ENCODE measurements at places on chromosomes 6 and 20.

GRCh38 chr6:32937230-32937633, 3.6 kb downstream of the HLA-DMB start:
- no peak for DNase-seq
- no peaks in the 10 kb centered on the region for H3K36me3 ChIP-seq
- no peak overlapping the region for H3K4me3 ChIP-seq
- H3K27me3 ChIP-seq: no peaks in the 10 kb centered on the region
- no peaks in the 10 kb centered on the region for H3K4me1 ChIP-seq

GRCh38 chr20:19633985-19634384, 124.1 kb upstream of the RIN2 start:
- H3K36me3 ChIP-seq: no peaks in the 10 kb centered on the region
- H3K4me3 ChIP-seq: no peak overlapping the region
- no peaks in the 10 kb centered on the region for H3K4me1 ChIP-seq
- H3K27ac ChIP-seq: no peak overlapping the region
- H3K27me3 ChIP-seq: no peaks in the 10 kb centered on the region

GRCh38 chr20:23129891-23130621, 43.9 kb upstream of the CD93 start:
- H3K36me3 ChIP-seq: no peaks in the 10 kb centered on the region
- H3K4me1 ChIP-seq: peaks cover 22% of the 10 kb centered on the region
- no peaks in the 10 kb centered on the region for H3K27me3 ChIP-seq
- no peak for DNase-seq
- no peak overlapping the region for H3K4me3 ChIP-seq

DNA sequence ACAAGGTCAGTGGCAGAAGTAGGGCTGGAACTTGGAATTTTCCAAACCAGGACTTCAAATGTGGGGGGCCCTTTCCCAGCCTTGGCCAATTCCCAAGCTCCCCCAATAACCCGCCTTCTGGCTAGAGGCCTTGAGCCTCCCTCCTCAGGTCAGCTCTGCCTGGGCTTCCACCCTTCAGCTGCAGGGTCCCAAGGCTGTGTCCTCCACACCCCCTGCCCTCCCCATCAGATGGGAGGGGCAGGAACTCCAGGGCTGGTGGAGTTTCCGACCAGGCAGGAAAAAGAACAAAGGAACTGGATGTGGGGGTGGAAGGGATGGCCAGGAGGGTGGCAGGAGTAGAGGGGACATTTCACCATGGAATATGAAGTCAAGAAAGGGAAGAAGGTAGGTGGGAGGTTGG, at the start of gene CCM2L:
TSS of gene CCM2L (plus strand) at position 338 of the 400 bp plus-strand sequence. CDS start at position 355, 17 bp downstream.
- no peaks in the 10 kb centered on the region for H3K27me3 ChIP-seq
- peak within 1 kb of the TSS; percentile 38 for H3K4me3 ChIP-seq
- H3K4me1 ChIP-seq: no peaks in the 10 kb centered on the region

- H3K27ac ChIP-seq: no peak overlapping the region
- H3K36me3 ChIP-seq: no peaks in the 10 kb centered on the region
- H3K4me3 ChIP-seq: no peak overlapping the region
- no peak for DNase-seq
Observed at GRCh38 chr20:21453690-21454089, 56.4 kb upstream of the NKX2-4 start.

DNA sequence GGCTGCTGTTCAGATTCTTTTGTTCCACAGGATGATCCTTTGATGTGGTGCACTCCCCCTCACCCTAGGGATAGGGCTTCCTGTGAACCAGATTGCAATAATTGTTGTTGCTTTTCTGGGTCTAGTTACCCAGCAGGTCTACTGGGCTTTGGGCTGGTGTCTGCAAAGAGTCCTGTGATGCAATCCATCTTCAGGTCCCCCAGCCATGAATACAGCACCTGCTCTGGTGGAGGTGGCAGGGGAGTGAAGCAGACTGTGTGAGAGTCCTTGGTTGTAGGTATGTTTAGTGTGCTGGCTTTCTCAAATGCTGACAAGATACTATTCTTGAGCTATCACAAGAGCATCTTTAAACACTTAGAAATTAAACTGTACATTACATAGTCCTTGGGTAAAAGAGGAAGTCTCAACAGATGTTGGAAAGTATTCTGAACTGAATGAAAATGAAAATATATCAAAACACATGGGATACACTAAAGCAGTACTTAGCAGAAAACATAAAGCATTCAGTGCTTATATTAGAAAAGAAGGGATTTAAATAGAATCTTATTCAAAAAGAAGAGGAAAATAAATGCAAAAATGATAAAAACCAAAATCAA, 49.1 kb upstream of the CCR6 start:
- DNase-seq: no peak
- no peak overlapping the region for H3K27ac ChIP-seq
- no peak overlapping the region for H3K4me3 ChIP-seq
- no peaks in the 10 kb centered on the region for H3K4me1 ChIP-seq
- no peaks in the 10 kb centered on the region for H3K36me3 ChIP-seq

DNA sequence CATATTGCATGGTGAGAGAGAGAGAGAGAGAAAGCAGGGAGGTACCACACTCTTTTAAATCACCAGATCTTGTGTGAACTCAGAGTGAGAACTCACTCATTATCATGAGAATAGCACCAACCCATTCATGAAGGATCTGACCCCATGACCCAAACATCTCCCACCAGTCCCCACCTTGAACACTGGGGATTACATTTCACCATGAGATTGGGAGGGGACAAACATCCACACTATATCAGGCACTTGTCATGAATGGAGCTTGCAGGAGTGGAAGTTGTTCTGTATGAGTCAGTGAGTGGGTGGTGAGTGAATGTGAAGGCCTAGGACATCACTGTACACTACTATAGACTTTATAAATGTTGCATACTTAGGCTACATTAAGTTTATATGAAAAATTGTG, 47.7 kb upstream of the RNF182 start:
- H3K27ac ChIP-seq: no peak overlapping the region
- H3K4me1 ChIP-seq: peaks cover 11% of the 10 kb centered on the region
- no peak overlapping the region for H3K4me3 ChIP-seq
- no peaks in the 10 kb centered on the region for H3K27me3 ChIP-seq
- H3K36me3 ChIP-seq: no peaks in the 10 kb centered on the region

GRCh38 chr6:127446356-127446755, 12.8 kb downstream of the KIAA0408 start:
- DNase-seq: no peak
- no peak overlapping the region for H3K4me3 ChIP-seq
- H3K36me3 ChIP-seq: no peaks in the 10 kb centered on the region
- no peaks in the 10 kb centered on the region for H3K27me3 ChIP-seq
- H3K4me1 ChIP-seq: no peaks in the 10 kb centered on the region

- H3K27me3 ChIP-seq: no peaks in the 10 kb centered on the region
- no peak overlapping the region for H3K27ac ChIP-seq
- no peak overlapping the region for H3K4me3 ChIP-seq
- no peaks in the 10 kb centered on the region for H3K36me3 ChIP-seq
- no peak for DNase-seq
- no peaks in the 10 kb centered on the region for H3K4me1 ChIP-seq
Observed at GRCh38 chr6:137102851-137103492, 58.2 kb upstream of the IL20RA start.

DNA sequence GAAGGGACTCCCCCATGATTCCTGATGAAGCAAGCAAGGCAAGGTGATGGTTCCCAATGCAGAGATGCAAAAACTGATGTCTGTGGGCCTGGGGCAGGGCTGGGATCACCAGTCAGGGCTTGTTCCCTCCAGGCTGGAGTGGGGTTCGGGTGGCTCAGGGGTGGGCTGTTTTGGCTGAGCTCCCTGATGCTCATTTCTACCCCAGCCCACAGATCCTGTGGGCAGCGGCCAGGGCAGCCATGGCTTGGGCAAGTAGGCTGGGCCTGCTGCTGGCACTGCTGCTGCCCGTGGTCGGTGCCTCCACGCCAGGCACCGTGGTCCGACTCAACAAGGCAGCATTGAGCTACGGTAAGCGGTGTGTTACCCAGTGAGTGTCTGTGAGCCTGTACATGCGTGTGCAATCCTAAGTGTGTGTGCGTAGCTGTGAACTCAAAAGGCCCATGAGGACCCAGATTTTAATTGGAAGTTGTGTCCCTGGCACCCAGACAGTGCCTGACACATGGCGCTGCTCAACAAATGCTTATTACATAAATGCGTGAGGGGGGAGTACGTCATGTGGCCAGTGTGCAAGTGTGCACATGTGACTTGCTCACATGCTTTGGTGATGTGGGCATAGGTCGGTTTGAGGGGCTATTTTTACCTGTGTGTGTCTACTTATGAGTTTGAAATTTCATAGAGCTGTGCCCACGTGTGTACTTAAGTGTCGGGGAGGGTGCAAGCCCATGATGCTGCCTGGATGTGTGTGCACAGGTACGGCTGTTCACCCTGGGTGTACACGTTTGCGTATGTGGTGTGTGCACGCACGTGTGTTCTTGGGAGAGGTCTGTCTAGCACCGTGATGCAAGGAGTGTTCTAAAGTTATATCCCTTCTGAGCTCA, 1.1 kb downstream of the BPIFB2 start:
- H3K4me1 ChIP-seq: no peaks in the 10 kb centered on the region
- H3K27ac ChIP-seq: no peak overlapping the region
- H3K36me3 ChIP-seq: no peaks in the 10 kb centered on the region
- no peak overlapping the region for H3K4me3 ChIP-seq

GRCh38 chr20:20894753-20895152, 182.3 kb upstream of the RALGAPA2 start:
- H3K36me3 ChIP-seq: no peaks in the 10 kb centered on the region
- peaks cover 12% of the 10 kb centered on the region for H3K27me3 ChIP-seq
- DNase-seq: no peak
- H3K4me3 ChIP-seq: no peak overlapping the region
- no peak overlapping the region for H3K27ac ChIP-seq
- no peaks in the 10 kb centered on the region for H3K4me1 ChIP-seq

DNA sequence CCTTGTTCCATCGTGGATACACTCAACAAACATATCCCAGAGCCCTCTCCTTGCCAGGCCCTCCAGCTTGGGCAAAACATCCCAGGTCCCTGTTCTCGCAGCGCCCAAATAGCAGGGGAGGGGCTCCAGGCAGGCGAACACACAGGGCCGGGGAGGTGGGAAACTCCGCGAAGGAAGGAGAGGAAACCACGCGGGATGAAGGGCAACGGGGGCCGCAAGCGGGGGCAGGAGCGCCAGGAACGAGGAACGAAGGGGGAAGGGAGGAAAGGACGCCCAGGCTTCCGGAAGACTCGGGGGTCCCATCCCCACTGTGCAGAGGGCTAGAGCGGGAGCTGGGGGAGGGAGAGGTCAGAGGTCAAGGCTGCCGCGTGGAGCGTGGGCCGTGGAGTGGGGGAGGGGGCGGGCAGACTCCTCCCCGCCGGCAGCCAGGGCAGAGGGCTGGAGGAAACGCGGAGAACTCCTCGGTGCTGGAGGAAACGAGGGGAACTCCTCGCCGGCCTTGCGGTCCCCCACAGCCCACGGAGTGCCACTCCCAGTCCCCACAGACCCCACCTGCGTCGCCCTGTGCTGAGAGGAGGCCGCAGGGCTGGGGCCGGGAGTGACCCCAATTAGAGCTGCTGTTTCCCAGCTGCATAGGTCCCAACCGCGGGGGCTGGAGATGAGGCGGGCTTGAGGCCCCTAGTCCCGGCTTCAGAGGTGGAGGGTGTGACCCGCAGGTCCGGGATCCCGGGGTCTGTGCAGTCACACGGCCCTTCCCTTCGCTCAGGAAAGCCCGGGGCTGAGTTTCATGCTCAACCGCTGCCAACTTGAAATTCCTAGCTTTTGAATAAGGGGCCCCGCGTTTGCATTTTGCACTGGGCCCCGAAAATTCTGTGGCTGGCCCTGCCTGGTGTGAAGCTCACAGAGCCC, 1.2 kb upstream of the RBM38 start:
- peak overlapping the region; percentile 92 for H3K27ac ChIP-seq
- H3K27me3 ChIP-seq: no peaks in the 10 kb centered on the region
- no peaks in the 10 kb centered on the region for H3K36me3 ChIP-seq
- peaks cover 44% of the 10 kb centered on the region for H3K4me1 ChIP-seq

DNA sequence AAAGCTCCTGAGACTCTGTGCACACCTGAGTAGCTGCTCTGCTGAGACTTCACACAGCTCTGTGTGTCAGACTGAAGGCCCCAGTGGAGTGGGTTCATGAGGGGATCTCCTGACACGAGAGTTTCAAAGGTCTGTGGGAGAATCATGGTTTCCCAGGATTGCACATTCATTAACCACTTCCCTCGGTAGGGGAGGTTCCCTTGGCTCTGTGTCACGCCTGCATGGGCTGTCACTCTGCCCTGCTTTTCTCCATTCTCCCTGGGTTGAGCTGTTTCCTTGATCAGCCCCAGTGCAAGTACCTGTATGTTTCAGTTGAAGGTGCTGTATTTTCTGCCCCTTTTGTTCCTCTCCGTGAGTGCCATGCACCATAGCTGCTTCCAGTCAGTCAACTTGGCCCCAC, 236.9 kb downstream of the EPM2A start:
- DNase-seq: no peak
- H3K36me3 ChIP-seq: no peaks in the 10 kb centered on the region
- no peaks in the 10 kb centered on the region for H3K4me1 ChIP-seq
- H3K27ac ChIP-seq: no peak overlapping the region

DNA sequence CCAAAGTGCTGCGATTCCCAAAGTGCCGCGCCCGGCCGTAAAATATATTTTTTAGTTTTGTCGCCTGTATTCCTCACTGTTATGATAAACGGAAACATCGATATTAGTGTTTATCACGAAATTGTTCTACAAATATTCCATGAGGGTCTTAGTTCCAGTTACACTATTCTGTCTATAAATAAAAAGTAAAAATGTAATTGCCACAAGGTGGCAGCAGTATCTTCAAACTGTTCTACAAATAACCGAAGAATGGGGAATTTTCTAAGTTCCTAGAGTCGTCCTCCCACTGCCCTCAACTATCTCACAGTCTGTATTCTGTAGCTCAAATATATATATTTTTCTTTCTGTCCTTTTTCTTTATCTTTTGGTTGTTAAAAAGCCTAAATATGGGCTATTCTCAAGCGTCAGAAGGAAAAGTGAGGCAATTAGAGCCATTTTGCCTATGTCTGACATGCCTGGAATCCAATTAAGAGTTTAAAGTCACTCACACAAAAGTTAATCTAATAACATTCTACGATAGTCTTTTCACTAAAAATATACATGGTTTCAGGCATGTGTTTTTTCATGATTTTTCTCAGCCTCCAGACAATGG, 14.2 kb upstream of the FAM162B start:
- H3K27me3 ChIP-seq: no peaks in the 10 kb centered on the region
- H3K27ac ChIP-seq: no peak overlapping the region
- DNase-seq: no peak
- no peak overlapping the region for H3K4me3 ChIP-seq
- no peaks in the 10 kb centered on the region for H3K4me1 ChIP-seq
- H3K36me3 ChIP-seq: no peaks in the 10 kb centered on the region

GRCh38 chr6:105194106-105194505, 14.3 kb upstream of the POPDC3 start:
- H3K36me3 ChIP-seq: no peaks in the 10 kb centered on the region
- H3K4me1 ChIP-seq: no peaks in the 10 kb centered on the region
- no peak overlapping the region for H3K4me3 ChIP-seq

- H3K27me3 ChIP-seq: no peaks in the 10 kb centered on the region
- H3K4me1 ChIP-seq: no peaks in the 10 kb centered on the region
- no peak overlapping the region for H3K4me3 ChIP-seq
- no peak for DNase-seq
- H3K27ac ChIP-seq: no peak overlapping the region
Observed at GRCh38 chr20:45020236-45020886, 54.0 kb downstream of the STK4 start.

GRCh38 chr6:116528780-116529179, 16.7 kb downstream of the TRAPPC3L start:
- H3K4me3 ChIP-seq: no peak overlapping the region
- H3K4me1 ChIP-seq: no peaks in the 10 kb centered on the region
- no peaks in the 10 kb centered on the region for H3K27me3 ChIP-seq
- H3K36me3 ChIP-seq: no peaks in the 10 kb centered on the region

GRCh38 chr20:45436732-45437485, 21.0 kb downstream of the PIGT start:
- no peaks in the 10 kb centered on the region for H3K27me3 ChIP-seq
- peak overlapping the region; percentile 43 for H3K4me3 ChIP-seq
- DNase-seq: no peak
- H3K4me1 ChIP-seq: peaks cover 13% of the 10 kb centered on the region

Measured in esophagus squamous epithelium (tissue), 5 donors.